ENCODE measurements at places on chromosomes 16 and 17.

DNA sequence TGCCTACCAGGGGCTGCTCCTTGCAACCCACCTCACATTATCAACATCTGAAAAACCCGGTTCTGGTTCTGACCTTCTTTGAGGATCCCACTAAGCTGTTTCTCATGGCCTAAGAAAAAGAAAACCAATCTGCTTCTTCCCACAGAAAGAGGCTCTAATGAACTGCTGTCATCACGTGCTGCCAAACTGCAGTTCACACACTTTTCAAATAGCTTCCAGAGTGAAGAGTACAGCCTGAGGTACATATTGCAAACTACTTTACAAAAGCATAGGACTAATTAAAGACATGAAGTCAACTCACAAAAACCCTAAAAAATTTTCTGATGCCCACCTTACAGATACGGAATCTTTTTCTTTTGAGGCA is 36.7 kb downstream of the SMG6 start:
- no peak for DNase-seq

DNA sequence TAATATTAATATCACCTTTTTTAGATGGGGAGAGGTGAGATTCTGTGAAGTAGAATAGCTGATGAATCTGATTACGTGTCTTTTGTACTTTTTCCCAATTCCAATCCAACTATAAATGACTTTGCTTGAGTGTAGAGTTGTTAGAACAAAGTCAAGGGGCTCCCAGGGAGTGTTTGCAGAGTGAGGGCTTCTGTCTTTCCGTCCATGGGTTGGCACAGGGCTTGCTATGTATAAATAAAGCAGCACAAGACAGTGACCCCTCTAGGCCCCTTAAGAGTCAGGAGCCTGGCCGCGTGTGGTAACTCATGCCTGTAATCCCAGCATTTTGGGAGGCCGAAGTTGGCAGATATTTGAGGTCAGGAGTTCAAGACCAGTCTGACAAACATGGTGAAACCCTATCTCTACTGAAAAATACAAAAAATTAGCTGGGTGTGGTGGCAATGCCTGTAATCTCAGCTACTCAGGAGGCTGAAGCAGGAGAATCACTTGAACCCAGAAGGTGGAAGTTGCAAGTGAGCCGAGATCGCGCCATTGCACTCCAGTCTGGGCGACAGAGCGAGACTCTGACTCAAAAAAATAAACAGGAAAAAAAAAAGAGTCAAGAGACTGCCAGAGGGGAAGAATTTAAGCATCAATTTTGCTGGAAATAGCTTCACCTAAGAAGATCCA is 127.9 kb upstream of the HS3ST3A1 start:
- DNase-seq: no peak

- no peak for DNase-seq
Measured at GRCh38 chr16:89915303-89916232, 3.1 kb upstream of the MC1R start.

DNA sequence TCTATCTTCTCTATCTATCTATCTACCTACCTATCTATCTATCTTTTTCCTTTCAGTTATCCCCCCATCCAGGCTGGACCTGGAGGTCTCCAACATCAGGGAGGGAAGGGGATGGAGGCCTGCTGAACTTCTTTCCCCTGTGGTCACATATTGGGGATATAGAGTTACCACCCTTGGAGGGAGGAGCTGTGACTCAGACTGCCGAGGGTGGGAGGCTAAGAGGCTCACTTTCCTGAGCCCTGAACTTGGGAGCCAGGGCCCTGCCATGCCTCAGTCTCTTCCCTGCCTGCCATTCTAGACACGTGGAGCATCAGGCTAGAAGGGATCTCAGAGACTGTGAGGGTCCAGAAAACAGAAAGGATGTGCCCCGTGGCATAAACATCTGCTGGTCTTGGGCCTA is 8.4 kb downstream of the LRRC3C start:
- no peak for DNase-seq

DNA sequence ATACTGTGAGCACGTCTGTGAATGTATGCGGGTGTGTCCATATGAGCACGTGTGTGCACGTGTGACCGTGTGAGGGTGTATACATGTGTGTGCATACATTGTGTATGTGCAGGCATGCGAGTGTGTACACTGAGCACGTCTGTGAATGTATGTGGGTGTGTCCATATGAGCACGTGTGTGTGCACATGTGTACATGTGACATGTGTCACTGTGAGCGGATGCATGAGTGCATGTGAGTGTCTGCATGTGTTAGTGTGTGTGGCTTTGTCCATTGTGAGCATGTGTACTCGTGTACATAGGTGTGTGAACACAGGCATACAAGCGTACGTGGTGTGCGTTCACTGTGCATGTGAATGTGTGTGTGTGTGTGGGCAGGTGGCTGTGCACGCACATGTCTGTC is 17.5 kb upstream of the ACSF3 start:
- DNase-seq: no peak

- no peak for DNase-seq
Measured at GRCh38 chr16:67327743-67328142, 1.1 kb downstream of the LRRC36 start.

DNA sequence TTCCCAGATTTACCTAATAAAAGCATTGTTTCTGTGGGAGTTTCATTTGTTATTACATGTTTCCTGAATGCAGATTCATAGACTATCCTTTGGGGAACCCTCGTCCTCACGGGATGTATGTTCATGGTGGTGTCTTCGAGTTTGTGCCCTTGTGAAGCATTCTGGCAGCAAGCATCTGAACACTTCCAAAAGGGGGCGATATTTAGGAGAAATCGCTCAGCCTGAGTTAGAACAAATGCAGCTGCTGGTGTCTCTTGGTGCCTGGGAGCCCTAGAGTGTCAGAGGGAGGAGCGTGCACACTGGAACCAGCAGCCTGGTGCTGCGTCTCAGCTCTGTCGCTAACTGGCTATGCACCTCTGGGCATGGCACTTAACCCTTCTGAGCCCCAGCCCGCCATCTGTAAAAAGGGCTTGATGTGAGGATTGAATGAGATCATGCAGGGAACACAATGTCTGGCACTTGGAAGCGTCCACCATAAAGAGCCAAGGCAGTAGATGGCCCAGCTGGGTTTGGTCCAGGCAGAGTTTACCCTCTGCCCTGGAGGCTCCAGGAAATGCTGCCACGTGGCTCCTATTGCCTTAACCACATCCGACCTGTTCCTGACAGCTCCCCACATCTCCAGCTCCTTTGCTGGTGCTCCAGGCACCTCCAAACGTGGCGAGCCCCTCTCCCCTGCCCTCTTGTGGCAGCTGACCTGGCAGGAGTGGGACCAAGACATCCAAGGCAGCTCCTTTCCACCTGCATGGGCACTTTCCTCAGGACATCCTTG is 25.0 kb upstream of the C16orf78 start:
- DNase-seq: no peak

DNA sequence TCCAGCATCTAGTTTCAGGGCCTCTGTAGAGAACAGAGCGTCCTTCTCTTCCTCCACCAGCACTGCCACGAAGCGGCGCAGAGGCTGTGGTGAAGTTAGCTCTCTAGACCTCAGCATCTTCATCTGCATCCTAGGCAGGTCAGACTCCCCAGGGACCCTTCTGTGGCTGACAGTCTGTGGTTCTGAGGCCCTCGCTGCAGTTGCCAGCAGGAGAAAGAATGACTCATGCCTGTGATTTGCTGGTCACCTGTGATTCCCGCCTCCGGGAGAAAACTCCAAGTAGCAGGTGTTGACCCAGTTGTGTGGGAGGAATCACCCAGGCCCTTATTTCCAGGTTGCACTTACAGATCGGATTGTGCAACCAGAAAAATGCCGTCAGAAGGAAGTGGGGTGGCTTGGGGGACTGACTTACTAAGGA is 117.3 kb upstream of the CACNG5 start:
- DNase-seq: no peak

DNA sequence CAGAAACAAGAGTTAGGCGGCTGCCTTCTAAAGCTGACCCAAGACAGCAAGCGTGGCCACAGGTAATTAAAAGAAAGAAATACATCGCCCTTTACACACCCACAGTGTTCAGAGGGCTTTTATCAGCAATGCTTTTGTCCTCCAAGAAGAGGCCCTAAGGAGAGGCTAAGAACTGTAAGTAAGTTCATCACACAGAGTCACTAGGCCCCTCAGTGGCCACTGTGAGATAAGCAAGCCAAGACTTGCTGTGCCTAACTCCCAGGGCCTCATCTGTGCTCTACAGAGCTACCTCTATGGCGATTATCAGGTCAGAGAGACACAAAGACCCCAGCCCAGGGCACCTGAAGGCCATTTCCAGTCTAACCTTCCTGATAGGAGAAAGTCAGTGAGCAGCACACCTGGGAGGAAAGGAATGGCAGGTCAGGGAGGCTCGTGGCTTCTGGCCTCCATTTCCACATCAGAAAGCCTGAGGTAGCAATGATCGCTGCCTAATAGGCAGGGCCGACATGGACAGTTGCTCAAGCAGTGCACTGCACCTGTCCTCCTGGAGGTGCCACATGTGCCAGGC is 545.2 kb upstream of the CDH11 start:
- DNase-seq: no peak

- DNase-seq: no peak
Measured at GRCh38 chr17:82272495-82273326, 789 bp downstream of the CSNK1D start.

- DNase-seq: no peak
Measured at GRCh38 chr17:79045001-79045729, 21.2 kb downstream of the C1QTNF1 start.

DNA sequence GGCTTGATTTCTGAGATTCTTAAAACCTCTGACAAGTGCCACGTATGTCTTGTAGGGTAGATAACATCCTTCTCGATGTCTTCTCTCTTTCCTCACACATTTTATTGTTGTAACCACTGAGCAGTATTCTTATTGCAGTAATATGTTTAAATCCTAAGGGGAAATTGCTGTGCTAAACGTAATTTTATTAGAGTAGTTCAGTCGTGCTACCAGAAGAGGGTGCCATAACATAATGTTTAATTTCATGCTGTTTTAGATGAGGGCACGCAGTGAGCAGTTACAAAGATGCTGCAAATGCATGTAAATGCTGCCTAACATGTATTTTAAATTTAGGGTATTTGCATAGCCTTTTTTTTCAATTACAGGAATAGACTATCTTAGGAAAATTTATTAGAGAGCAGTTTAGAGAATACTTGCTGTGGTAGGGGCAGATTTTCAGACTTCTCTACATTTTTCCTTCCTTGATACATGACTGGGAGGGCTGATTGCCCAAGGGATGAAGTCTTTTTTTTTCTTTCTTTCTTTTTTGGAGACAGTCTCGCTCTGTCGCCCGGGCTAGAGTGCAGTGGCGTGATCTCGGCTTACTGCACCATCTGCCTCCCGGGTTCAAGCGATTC is 51.7 kb downstream of the GAN start:
- no peak for DNase-seq

DNA sequence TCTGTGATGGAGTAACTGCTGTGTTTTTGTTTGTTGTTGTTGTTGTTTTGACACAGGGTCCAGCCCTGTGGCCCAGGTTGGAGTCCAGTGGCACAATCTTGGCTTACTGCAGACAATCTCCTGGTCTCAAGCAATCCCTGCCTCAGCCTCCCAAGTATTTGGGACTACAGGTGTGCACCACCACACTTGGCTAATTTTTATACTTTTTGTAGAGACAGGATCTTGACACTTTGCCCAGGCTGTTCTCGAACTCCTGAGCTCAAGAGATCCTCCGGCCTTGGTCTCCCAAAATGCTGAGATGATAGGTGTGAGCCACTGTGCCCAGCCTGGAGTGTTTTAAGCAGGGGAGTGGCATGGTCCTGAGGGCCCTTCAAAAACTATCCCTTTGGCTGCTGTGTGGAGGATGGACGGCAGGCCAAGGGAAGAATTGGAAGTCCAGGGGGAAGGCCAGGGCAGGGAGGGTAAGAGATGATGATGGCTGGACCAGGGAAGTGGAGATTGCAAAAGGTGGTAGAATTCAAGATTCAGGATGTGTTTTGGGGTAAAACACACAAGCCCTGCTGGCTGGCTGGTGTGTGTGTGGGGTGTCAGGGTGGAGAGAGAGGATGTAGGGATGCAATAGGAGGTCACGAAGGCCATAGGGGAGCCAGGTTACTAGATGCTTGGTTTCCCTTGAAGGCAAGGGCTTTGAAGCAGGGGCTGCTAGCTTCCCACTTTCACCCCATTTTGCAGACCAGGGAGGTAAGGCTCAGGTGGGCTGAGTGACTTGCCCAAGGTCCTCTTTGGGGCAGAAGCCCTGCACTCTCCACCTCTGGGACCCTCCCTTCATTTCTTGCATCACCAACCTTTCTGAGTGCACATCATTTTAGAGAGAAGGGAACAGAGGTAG is 18.8 kb upstream of the PLLP start:
- no peak for DNase-seq

- DNase-seq: no peak
Measured at GRCh38 chr17:11991461-11991860, 5.8 kb downstream of the ZNF18 start.

DNA sequence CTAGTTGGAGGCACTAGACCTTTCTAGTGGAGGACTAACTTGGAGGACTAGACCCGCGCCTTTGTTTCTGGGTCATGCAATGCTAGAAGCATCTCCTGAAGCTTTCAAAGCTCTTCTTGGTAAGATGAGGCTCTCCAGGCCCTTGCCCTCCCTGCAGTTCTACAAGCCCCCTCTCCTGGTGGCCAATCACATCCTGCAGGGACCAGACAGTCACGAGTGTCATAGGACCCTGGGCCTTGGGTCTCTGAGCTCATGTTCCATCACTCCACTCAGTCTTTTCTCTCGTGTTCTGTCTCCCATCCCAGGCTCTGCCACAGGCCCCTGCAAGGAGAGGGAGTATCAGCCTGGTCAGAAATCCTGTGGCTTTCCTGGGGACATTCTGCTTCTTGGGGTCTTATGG is 119.6 kb downstream of the CYLD start:
- DNase-seq: no peak

GRCh38 chr16:19304750-19305149 is 19.2 kb downstream of the CLEC19A start:
- DNase-seq: no peak

- DNase-seq: no peak
Measured at GRCh38 chr16:3095869-3096268, 3.2 kb downstream of the ZSCAN10 start.

DNA sequence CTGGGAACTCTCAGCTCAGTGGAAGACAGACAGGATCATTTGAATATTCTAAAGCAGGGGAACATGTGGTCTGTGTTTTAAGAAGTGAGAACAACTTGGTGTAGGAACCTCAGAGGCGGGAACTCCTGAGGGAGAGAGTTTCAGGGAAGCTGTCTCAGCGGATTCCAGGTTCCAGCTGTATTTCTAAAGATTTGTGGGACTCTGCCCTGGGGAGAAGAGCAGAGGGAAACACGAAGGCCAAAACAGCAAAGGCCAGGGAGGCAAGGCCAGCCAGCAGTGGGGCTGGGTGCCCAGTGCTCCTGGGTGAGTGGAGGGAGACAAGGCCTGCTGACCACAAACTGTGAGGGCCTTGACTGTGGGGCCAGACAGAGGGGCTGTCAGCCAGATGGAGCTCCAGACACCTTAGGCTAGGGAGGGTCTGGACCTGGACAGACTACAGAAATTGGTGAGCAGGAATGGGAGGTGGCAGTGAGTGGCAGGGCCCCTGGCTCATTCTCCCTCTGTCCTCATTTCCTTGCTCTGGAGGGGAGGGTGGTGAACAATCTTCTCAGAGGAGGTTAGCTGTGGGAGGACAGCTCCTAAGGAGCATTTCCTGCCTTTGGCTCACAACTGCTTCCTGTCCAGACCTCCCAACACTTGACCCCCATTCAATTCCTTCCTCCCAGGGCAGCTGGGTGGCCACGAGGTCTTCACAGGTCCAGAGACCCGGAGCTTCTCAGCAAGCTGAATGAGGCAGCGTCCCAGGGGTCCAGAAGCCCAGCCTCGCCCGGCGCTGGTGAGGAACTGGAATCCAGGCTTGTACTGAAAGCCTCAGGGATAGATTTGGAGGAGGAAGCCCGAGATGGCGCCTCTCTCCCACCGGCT is 21.0 kb upstream of the FZD2 start:
- DNase-seq: no peak

- peak; percentile 28 for DNase-seq
Measured at GRCh38 chr17:43694081-43694870, 32.6 kb upstream of the MEOX1 start.
